H9 (cell line): ENCODE measurements at places on chromosomes 7 and 10. TPM values are rescaled to one million over a fixed set of nuclear protein-coding genes. Genes with fewer than 3 reads are reported as not detected.
A peak's percentile ranks its signal among the peaks of the same experiment; 100 is the strongest.

The SEMA3D gene
- total RNA-seq: 5.4 and 5.6 TPM in 2 replicates

The NPFFR1 gene
- not detected in 2 replicates for total RNA-seq

The TRIM4 gene
- 6.9 and 7.3 TPM in 2 replicates for total RNA-seq

The ANKRD22 gene
- not detected in 2 replicates for total RNA-seq

The RNF133 gene
- 0.20 and 0.31 TPM in 2 replicates for total RNA-seq

DNA sequence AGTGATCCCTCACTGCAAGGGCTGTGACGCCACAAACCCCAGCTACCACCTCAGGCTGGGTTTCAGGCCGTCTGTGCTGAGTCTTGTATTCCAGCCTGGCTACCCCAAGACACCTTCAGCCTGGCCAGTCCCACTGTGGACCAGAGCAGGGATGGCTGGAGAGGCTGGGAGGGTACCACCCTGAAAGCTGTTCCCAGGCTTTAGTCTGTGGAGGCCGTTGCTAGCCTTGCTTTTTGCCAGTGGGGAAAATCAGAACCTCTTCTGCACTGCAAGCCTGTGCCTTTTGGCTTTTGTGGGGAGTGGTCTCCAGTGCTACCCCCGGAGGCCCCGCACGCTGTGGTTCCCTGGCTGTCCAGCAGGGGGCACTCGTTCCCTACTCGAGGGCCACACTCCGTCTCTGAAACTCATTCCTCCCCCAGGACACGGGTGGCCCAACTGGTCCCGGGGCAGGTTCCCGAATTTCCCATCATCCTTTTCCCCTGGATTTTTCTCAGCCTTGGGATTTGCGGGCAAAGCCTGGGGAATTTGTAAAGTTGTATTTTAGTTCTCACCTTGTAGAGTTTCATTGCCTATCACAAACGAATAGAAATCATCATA is 128.4 kb upstream of the BTBD16 start:
- DNase-seq: peak; percentile 81
- H3K27ac ChIP-seq: no peak overlapping the region
- H3K27me3 ChIP-seq: no peaks in the 10 kb centered on the region

DNA sequence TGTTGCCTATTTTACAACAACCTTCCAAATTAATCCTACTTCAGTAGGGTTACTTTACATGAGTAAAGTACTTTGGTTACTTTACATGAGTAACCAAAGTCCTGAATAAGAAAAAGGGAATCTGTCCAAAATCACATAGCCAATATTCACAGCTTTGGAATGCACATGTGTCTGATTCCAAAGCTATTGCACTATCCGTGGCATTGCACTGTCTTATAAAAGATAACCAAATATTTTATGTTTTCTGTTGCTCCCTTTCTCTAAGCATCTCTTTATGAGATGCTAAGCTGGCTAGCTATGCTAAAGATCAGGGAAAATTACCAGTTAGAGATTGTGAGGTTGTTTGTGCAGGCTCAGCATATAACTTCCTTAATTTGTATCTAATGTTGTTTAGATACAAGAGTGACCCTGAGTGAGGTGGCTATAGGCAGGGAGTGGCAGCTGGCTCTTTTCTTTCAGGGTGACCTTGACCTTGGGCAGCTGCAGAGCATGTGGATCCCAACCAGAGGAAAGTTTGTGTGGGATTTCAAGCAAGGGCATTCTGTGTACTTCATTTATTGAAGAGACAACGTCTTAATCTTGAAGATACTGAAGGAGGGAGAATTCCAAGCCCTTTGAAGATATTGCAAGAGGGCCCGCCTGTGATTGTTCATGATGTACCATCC is 366.1 kb upstream of the ANKRD30A start:
- no peak overlapping the region for H3K4me3 ChIP-seq
- DNase-seq: no peak
- H3K27ac ChIP-seq: no peak overlapping the region
- H3K36me3 ChIP-seq: no peaks in the 10 kb centered on the region

- H3K36me3 ChIP-seq: peaks cover 19% of the 10 kb centered on the region
- H3K27me3 ChIP-seq: no peaks in the 10 kb centered on the region
- DNase-seq: no peak
- no peaks in the 10 kb centered on the region; the same call in 1 of the 2 replicates for H3K4me1 ChIP-seq
- no peak overlapping the region for H3K27ac ChIP-seq
- H3K4me3 ChIP-seq: no peak overlapping the region
These were observed 348.9 kb downstream of the ARL4A start for GRCh38 chr7:13036256-13036780.

GRCh38 chr7:134174795-134175261 is 47.7 kb downstream of the LRGUK start:
- H3K27ac ChIP-seq: no peak overlapping the region
- H3K4me1 ChIP-seq: no peaks in the 10 kb centered on the region
- H3K36me3 ChIP-seq: no peaks in the 10 kb centered on the region
- no peaks in the 10 kb centered on the region for H3K27me3 ChIP-seq

- no peaks in the 10 kb centered on the region for H3K4me1 ChIP-seq
- no peaks in the 10 kb centered on the region for H3K27me3 ChIP-seq
- no peaks in the 10 kb centered on the region for H3K36me3 ChIP-seq
- no peak overlapping the region for H3K27ac ChIP-seq
- peak; percentile 43 for DNase-seq
These were observed 534.3 kb downstream of the PARD3 start for GRCh38 chr10:34280599-34281374.
